NCI-H1105 treated with DMSO at 0.1 percent for 48 hours (cell line): ENCODE measurements at places on chromosomes 7 and 10.
A peak's percentile ranks its signal among the peaks of the same experiment; 100 is the strongest.

GRCh38 chr10:35511647-35512046, 93.5 kb upstream of the GJD4 start:
- DNase-seq = no peak

GRCh38 chr10:77518910-77519274, 118.7 kb downstream of the KCNMA1 start:
- DNase-seq = no peak

DNA sequence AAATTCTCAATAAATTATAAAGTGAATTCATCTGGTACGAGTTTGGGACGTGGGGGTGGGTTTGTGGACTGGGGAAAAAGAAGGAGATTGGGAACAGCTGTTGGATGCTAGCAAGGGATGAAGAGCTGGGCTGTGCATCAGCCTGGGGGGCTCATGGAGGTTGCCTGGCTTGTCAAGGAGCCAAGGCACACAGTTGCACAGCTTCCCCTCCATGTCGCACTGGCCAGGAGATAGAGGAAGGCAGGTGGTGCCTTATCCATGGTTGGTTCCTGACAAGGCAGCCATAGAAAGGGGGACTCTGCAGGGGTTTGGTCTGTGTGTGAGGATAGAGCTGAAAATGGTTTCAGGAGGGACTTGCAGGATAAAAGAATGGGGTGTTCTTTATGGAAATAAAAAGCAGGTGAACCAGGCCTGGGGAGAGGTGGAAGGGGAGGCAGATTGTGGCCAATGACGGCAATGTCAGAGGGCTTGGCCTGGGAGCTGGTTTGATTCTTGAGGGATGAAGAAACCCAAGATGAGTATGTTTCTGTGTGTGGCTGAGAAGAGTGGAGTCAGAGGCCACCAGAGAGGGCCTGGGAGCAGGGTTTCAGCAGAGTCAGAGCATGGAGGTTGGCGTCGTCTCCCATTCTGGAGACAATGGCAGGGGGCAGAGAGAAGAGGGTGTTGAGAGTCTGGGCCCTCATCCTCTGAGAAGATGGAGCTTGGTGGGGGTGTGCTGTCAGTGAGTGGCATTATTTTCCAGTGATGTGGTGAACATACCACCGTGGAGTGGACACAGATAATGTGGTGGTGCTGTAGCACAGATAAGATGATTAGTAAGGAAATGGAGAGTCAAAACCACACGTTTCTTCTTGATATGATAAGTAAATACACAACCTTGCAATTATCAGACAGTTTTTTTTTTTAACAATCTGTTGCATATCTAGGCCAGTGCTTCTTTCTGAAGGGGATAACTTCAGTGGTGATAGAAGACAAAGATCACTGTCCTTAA, 108.2 kb downstream of the PTPN20 start:
- DNase-seq = no peak

DNA sequence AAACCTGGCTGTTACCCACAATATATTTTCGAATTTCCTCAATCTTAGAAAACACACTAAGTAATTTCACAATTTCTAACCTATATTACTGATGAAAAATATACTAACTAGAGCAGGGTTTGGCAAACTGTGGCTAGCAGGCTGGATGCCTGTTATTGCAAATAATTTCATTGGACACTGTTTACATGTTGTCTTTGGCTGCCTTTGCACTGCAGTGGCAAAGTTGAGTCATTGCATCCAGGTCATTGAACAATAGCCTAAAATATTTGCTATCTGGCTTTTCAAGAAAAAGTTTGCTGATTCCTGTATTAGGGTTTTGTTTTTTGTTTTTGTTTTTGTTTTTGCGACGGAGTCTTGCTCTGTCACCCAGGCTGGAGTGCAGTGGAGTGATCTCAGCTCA, 47.2 kb downstream of the KIF11 start:
- no peak for DNase-seq

- DNase-seq = no peak
Observed at GRCh38 chr7:22776964-22777363, 45.7 kb downstream of the TOMM7 start.

GRCh38 chr10:74743401-74743800, 83.0 kb upstream of the KAT6B start:
- DNase-seq = no peak

DNA sequence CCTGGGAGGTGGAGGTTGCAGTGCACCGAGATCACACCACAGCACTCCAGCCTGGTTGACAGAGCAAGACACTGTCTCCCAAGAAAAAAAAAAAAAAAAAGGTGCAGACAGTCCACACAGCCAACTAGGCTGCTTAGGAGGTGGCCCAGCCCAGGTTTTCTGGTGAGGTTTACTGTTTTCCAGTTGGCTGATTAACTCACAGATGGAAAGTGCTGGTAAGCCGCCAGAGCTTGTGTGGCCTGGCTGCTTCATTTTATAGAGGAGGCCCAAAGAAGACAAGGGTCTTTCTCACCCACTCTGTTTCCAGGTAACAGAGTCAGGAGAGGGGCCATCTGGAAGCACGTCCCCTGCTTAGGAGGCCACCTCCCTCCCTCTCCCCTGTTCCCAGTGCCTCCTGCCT, 6.2 kb downstream of the RHBDD2 start:
- no peak for DNase-seq

DNA sequence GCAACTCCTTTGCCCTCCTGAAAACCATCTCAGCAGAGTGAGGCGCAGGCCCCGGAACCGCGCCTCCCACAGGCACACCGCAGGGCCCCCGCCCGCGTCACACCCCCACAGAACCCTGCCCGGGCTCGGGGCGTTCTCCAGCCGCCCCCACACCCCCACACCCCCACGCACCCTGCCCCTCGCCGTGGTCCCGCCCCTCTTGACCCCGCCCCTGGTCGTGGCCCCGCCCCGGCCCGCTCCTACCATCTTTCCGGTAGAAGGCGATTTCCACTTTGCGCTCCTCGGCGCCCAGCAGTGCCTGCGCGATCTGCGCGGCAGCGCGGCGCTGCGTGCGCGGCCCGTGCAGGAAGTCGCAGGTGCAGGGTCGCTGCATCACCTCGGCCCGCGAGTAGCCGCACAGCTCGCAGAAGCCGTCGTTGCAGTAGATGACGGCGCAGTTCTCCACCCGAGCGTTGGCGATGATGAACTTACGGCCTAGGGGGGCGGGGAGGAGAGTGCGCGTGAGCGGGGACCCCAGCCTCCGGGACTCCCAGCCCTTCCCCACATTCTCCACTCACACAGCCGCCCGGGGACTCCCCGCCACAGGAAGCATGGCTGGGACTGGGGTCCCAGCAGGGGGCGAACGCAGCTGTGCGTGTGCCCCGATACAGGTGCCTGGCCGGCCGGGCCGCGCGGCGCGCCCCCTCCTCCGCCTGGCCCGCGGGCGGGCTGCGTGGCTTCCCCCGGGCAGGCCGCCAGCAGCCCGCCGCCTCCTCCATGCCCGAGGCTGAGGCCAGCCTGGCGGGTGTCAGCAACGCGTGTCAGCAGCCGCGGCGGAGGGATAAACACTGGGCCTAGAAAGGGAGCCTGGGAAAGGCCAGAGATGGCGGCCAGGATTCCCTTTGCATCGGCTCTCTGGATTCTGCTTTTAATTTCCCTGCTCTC, 3.4 kb downstream of the KCNH2 start:
- DNase-seq = peak; percentile 69

DNA sequence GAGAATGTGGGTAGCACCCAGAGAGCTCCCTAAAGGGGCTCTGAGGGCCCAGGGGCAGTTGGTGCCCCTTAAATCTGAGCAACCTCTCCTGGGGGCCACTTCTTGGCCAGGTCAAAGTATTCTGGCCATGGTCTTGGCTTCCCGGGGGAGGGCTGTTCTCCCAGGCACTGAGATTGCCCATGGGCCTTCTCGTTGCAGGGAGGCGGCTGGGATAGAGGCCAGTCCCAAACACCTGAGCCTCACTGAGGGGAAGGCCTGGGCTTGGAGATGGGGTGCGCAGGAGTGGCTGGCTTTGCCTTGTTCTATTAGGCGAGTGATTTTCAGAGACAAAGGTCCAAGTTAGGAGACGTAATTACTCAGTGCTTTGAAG, 33.5 kb downstream of the ZNF783 start:
- no peak for DNase-seq

DNA sequence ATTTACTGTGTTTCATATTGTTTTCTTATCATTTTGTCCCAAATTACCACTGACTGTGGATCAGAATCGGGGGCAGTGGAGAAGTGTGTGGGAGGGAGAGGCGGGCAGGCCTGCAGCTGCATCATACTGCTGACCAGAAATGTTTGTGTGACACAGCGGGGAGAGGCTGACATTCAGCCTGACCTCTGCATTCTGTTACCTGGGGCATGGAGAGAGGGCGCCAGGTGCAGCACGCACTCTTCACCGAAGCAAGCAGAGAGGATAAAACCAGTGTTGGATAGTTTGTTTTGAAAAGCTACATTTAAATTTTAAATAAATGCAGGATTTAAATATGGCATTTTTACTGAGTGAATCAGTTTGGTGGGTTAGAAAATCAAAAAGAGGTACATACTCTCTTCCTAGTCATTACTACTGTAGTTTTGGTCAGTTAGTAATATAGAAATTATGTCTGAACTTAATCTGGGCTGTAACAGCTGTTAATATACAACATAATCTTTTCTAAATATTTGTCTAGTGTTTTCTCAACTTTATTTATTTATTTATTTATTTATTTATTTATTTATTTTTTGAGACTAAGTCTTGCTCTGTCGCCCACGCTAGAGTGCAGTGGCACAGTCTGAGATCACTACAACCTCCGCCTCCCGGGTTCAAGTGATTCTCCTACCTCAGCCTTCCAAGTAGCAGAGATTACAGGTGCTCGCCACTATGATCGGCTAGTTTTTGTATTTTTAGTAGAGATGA, 8.8 kb upstream of the STMP1 start:
- no peak for DNase-seq

DNA sequence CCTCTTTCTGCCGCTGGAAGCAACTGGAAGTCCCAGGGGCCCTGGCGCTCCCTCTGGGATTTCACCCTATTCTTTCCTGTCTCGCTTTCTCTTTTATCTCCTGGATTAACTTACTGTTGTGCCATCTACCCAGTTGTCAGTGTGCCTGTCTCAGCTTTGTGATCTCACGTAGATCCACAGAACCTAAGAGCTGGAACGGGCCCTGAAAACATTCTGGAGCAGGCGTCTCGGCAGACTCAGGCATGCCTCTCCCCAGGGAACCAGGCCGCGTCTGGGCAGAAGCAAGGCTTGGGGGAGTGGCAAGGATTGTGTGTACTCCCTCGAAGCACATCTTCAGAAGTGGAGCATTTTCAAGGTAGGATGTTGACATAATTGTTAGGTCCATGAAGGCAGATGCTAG, 87.2 kb downstream of the KCNMA1 start:
- no peak for DNase-seq

DNA sequence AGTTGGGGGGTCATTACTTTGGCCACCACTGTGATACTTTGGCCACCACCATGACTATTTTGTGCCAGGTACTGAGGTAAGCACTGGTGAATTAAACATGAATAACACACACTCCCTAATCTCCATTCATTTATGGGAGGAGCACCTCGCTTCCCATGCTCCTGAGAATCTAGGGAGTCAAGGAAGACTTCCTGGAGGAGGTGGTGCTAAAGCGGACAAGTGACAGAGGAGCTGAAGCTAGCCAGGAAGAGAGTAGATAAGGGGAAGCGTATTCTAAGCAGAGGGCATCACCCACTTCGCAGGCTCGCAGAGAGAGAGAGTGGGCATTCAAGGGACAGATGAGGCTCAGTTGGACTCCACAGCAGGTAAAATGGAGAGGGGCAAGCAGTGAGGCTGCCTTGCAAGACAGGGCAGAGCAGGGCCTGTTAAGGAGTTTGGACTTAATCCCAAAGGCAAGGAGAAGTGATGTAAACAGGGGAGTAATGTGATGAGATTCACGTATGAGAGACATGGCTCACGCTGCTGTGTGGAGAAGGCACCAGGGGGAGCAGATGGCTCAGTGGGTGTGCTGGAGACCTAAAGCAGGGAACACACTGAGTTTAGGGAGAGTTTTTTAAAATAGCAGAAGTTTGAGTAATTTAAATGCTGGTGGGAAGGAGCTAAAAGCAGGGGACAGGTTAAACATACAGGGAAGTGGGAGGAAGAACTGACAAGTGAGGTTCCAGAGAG, 21.3 kb upstream of the TMEM248 start:
- DNase-seq = no peak

GRCh38 chr10:110746254-110746826, 102.2 kb downstream of the RBM20 start:
- peak; percentile 60 for DNase-seq

DNA sequence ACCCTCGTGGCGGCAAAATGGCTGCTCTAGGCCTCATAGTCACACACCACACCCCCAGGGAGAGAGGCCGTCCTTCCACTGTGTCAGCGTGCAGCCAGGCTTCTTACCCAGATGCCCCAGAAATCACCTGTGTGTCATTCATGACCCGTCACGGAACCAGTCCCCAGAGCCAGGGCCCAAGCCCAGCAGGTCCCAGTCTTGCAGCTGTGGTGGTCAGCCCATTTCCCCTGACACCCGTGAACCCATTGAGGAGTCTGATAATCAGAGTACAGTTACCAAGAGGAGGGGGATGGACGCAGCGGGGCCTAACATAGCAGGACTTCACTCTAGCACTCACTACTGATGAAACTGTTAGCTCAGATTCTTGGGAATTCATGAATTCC, 112.1 kb downstream of the ACTR3B start:
- DNase-seq = no peak

DNA sequence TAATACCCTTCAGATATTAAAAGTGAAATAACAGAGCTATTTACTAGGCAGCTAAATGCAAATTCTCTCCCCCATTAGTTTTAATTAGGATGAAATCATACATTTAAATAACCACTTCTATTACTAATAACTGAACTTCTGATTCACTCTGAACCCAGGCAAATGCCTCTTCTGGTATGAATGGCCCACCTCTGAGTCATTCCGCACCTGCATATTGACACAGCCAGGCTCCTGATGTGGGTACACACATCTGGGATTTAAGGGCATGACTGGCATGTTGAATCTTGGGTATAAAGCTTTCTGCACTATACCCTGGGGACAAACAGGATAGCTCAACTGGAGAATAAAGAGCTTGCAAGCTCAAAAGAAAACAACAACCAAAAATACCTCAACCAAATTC, 140.9 kb downstream of the AUTS2 start:
- DNase-seq = no peak

DNA sequence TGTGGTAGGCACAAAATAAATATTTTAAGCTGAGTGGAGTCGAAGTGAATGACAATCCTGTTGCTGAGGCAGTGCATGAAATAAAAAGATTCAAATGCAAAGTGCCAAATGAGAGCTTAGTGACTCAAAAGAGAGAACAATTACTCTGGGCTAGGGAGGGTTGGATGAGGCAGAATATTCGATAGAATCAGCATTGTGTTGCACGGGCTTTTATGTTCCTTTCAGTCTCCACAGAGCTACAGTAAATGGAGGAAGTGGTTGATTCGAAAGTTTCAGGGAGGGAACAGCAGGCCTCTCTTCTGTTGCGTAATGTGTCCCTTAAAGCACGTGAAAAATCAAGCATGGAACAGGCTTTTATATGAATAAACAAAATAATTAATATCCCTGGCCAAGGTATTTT, 599.3 kb upstream of the CELF2 start:
- no peak for DNase-seq
